ENCODE measurements at places on chromosomes 16 and 17. TPM values are rescaled to one million over a fixed set of nuclear protein-coding genes. Genes with fewer than 3 reads are reported as not detected.
A peak's percentile ranks its signal among the peaks of the same experiment; 100 is the strongest.

DNA sequence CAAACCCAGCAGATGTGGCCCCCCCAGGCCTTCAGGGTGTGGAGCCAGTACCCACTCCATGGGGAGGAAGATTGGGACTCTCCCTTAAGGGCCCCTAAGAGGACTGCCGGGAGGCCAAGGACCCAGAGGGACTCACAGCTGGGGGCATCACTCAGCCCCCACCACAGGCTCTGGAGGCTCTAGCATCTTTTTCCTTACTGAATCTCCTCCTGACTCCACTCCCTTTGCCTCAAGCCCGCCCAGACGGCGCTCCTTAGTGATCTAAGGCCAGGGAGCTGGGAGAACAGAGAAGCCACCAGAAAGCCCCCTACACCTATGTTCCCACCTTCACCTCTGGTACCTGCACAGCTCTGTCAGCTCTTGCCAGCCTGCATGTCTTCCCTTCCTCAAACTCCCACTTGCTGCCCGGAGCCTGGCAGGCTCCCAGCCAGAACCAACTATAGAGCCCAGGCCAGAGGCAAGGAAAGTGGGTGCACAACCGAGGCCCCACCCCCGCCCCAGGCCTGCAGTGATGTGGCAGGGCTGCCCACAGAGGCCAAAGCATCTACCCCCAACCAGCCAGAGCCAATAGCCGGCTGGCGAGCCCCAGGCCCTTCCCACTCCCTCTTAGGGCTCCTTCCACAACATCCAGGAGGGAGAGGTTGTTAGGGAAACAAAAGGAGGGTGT lies 22.3 kb upstream of the MPO start:
- no peak for DNase-seq
- H3K27me3 ChIP-seq: peaks cover 20% of the 10 kb centered on the region
- no peak overlapping the region for H3K4me3 ChIP-seq
- H3K27ac ChIP-seq: no peak overlapping the region
- peaks cover 6% of the 10 kb centered on the region for H3K4me1 ChIP-seq

Gene KRT12
- not detected for total RNA-seq

GRCh38 chr17:59837308-59838051 lies 55.3 kb downstream of the TUBD1 start:
- peak overlapping the region; percentile 96 for H3K4me3 ChIP-seq
- peaks cover 45% of the 10 kb centered on the region for H3K36me3 ChIP-seq
- peaks cover 40% of the 10 kb centered on the region for H3K4me1 ChIP-seq
- H3K27me3 ChIP-seq: peaks cover 6% of the 10 kb centered on the region
- peak; percentile 60 for DNase-seq

DNA sequence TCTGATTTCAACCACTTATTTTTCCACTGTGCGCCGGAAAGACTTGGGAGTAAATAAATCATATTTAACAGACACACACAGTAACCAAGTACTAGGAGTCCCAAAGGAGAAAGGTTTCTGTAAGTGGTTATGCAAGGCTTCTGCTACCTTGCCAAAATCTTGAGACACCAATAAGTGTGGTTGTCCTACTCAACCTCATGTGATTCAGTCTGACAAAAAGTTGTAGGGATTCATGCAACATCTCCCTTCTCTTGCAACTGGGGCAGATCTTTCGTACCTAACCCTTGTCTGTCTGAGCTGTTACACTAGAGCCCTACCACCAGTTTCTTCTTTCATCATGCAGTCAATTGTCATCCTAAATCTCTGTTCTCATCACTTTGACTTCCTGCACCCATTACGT lies 69.9 kb upstream of the NUDT7 start:
- H3K27ac ChIP-seq: no peak overlapping the region
- no peak overlapping the region for H3K4me3 ChIP-seq
- no peak for DNase-seq
- H3K4me1 ChIP-seq: no peaks in the 10 kb centered on the region
- peaks cover 16% of the 10 kb centered on the region for H3K27me3 ChIP-seq

DNA sequence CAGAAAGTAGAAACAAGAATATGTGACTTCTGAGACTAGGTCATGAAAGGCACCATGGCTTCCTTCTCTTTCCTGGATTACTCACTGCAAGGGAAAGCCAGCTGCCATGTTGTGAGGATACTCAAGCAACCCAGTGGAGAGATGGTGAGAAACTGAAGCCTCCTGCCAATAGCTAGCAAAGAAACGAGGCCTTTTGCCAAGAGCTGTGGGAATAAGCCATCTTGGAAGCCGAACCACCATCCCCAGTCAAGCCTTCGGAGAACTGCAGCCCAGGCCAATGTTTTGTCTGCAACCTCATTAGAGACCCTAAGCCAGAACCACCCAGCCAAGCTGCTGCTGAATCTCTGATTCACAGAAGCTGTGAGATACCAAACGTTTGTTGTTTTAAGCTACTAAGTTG lies 104.7 kb upstream of the CRHR1 start:
- peaks cover 33% of the 10 kb centered on the region for H3K27me3 ChIP-seq
- no peak for DNase-seq
- H3K27ac ChIP-seq: no peak overlapping the region
- H3K36me3 ChIP-seq: no peaks in the 10 kb centered on the region

GRCh38 chr17:41739661-41740352 lies 5.4 kb upstream of the HAP1 start:
- H3K27ac ChIP-seq: peak overlapping the region; percentile 76
- peaks cover 21% of the 10 kb centered on the region for H3K4me1 ChIP-seq
- no peaks in the 10 kb centered on the region for H3K36me3 ChIP-seq
- H3K27me3 ChIP-seq: peaks cover 32% of the 10 kb centered on the region

Gene SLC16A13
- 15.5 TPM for total RNA-seq

DNA sequence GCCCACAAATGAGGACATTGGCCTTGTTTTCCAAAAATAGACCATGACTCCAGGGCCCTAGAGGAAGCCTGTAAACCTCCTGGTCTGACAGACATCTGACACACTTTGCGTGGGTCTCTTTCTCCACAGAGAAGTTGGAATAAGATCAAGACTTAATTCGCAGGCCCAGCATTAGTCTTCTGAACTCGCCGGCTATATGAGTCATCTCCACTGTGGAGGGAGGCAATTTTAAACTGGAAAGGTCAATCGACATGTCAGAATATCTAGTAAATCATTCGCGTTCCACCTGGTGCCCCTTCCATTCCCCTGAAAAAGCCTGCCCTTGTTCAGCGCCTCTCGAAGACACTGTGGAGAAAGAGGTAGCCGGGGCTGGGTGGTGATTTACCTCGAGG lies 140.1 kb downstream of the CLEC16A start:
- H3K27me3 ChIP-seq: no peaks in the 10 kb centered on the region
- peak overlapping the region; percentile 72 for H3K4me3 ChIP-seq
- H3K36me3 ChIP-seq: peaks cover 7% of the 10 kb centered on the region

Gene JPH3
- total RNA-seq: 27.5 TPM

Gene DNAAF8
- 0.74 TPM for total RNA-seq

DNA sequence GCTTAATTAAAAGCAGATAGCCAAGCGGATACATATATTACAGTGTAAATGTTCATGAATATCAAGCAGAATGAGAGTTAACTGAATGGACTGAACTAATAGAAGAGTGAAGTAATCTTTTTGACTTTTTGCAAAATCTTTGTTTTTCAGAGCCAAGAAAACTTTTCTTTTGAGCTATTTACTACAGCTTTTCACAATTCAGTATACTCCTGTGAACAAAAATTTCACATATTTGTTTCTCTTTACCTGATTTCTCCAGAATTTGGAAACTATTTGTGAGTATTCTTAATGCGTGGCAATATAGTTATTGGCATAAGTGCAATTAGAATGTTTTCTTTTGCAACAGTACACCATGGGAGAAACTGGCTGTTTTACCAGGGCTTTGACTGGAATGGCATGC lies 9.1 kb upstream of the DUXB start:
- DNase-seq: no peak
- no peak overlapping the region for H3K4me3 ChIP-seq
- no peaks in the 10 kb centered on the region for H3K4me1 ChIP-seq
- H3K27me3 ChIP-seq: no peaks in the 10 kb centered on the region
- no peaks in the 10 kb centered on the region for H3K36me3 ChIP-seq

Gene DNASE1L2
- total RNA-seq: 2.6 TPM

GRCh38 chr17:57724026-57724728 lies 20.9 kb downstream of the CCDC182 start:
- peaks cover 24% of the 10 kb centered on the region for H3K27me3 ChIP-seq
- H3K36me3 ChIP-seq: no peaks in the 10 kb centered on the region
- no peak overlapping the region for H3K4me3 ChIP-seq
- peaks cover 23% of the 10 kb centered on the region for H3K4me1 ChIP-seq

DNA sequence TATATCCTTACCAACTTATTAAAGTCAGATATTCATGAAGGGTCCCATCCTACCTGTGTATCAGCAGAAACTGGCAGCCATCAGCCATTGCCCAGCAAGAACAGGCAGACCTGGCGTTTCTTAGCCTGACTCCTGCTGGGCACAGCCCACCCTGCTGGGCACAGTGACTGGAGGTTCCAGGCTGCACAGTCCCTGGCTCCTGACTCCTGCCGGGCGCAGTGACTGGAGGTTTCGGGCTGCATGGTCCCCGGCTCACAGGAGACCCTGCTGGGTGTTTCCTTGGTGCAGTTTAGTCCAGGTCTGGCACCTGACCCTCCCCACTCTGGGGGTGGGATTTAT lies 6.7 kb downstream of the TIMM22 start:
- H3K27ac ChIP-seq: peak overlapping the region; percentile 54
- H3K36me3 ChIP-seq: peaks cover 23% of the 10 kb centered on the region
- peak overlapping the region; percentile 67 for H3K4me3 ChIP-seq

DNA sequence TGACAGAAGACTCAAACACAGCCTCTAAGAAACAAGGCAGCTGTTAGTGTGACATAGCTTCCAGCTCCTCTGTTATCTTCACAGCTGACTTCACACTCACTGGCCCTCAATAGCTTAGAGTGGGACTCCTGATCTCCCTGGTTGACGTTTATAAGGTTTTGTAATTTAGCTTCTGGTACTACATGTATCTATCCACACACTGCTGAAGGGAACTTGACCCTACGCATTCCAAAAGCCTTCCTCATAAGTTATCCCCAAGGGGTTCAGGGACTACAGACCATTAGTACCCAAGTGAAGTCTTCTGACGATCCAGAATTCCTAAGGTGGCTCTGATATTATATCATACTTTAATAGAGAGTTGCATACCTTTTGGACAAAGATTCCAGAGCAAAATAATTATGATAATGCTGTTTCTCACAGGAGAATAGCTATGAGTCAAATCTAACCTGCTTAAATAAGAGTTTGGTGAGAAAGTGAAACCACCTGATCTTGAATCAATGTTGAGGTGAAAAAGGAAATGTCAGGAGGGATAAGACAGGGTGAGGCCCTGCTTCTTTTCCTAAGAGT lies 14.5 kb downstream of the ACACA start:
- H3K27ac ChIP-seq: no peak overlapping the region
- no peaks in the 10 kb centered on the region for H3K27me3 ChIP-seq
- DNase-seq: no peak
- no peak overlapping the region for H3K4me3 ChIP-seq
- peaks cover 11% of the 10 kb centered on the region for H3K4me1 ChIP-seq

Measured in type B pancreatic cell (in vitro differentiated cells).